Stimulated activated CD4-positive, alpha-beta T cell treated with anti-CD3 and anti-CD28 coated beads, Interleukin-2, amount 100 ng/mL, for 24 hours (primary cell): ENCODE measurements at places on chromosomes 12 and 14.

- no peak for DNase-seq
These were observed 11.5 kb upstream of the SFSWAP start for GRCh38 chr12:131699434-131699833.

GRCh38 chr12:116945886-116946550 lies 35.3 kb downstream of the FBXW8 start:
- no peak for DNase-seq

DNA sequence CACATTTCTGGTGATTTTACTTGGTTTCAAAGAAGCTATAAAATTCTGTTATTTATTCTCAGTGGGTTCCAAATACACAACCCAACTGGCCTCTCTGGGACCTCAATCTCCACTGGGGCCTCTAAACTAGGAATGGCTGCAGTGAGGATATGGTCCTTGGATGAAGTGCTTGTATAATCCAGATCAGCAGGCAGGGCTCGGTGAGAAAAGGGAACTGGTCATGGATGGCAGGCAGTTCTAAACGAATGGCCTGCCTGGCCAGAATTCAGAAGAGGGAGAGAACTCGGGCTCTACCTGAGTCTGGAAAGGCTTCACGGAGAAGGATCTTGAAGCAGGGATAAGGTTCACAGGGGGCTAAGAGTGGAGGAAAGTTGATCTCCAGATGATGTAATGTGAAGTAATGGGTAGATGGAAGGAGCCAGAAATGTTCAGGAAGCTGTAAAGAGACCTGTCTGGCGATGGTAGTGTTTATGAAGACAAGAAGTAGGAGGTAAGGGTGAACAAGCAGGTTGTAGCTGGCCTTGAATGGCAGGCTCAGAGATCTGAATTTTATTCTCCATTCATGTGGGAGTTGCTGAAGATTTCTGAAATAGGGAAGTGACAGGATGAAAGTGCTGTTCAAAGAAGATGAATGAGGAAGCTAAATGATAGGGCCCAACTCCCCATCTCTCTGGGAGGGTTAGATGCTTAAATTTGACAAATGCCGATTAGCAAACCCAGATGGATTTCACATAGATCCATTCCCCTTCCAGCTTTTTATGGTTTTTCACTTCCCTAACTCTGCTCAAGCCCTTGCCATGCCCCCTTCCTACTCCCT lies 31.5 kb upstream of the ANO6 start:
- no peak for DNase-seq

DNA sequence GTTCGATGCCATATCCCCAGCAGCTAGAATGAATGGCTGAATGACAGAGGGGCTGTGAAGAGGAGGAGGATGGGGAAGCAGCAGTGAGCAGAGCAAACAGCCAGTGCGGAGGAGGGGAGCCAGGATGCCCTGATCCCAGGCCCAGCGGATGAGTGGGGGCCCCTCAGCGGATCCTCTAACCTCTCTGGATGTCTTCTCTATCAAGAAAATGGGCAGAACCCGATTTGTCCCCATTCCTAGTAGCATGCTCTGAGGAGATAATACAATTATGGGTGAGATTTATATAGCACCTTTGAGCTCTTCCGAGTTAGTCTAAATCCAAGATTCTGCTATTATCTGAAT lies 30.0 kb upstream of the RPLP0 start:
- no peak for DNase-seq

DNA sequence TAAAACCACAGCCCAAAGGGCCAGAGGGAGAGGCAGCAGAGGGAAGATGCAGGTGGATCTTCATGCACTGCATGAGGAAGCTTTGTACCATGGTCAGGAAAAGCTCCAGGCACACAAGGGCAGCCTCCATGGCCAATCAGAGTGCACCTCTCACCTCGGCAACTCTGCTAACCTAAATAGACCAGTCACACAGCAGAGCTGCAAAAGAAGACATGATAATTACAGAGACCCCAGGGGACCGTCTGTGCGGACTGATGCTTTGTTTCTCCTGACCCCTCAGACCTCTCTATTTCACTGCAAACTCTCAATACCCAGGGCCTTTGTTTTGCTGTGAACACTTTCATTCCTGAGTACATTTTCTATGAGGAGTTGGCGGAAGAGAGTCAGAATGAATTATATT lies 10.7 kb upstream of the TCL1B start:
- DNase-seq: no peak

DNA sequence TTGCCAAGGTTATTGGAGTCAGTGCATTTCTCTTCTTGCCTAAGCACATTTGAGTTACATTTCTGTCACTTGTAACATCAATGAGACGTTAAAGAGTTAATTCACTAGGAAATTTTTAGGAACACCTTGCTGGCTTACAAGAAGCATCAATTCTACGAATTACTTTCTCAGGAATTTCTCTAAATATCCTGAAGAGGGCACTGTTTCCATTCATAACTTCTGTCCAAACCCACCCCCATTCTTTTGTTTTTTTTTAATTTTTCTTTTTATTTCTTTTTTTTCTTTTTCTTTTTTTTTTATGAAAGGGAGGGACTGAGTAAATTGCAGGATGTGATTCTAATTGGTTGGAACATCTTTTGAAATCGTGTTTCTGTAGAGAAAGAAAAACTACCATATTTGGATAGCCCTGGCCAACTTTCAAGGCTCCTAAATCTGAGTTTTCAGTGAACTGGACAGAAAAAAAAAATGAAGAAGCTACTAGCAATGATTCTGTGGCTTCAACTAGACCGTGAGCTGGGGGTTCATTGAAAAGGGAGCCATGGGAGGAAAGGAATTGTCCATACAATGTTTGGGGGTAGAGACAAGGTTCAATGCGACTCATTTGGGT lies 285.3 kb downstream of the DAD1 start:
- DNase-seq: no peak

- DNase-seq: no peak
These were observed 37.0 kb upstream of the OTX2 start for GRCh38 chr14:56846970-56847930.

DNA sequence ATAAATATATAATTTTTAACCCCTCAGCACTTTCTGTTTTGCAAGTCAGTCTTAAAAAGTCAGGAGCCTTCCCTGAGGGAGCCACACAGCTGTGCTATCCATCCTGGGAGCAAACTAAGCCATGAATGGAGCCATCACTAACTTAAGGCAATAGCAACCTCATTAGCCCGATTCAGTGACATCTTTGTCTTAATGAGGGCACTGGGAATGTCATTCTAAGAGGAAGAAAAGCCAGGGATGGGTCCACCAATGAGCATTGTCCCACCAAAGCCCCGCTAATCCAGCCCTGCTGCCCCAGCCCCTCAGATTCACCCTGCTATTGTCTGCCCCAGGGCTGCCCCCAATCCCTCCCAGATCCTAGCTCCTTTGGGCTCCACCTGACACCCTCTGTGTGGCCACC lies 19.5 kb downstream of the GSC start:
- no peak for DNase-seq

DNA sequence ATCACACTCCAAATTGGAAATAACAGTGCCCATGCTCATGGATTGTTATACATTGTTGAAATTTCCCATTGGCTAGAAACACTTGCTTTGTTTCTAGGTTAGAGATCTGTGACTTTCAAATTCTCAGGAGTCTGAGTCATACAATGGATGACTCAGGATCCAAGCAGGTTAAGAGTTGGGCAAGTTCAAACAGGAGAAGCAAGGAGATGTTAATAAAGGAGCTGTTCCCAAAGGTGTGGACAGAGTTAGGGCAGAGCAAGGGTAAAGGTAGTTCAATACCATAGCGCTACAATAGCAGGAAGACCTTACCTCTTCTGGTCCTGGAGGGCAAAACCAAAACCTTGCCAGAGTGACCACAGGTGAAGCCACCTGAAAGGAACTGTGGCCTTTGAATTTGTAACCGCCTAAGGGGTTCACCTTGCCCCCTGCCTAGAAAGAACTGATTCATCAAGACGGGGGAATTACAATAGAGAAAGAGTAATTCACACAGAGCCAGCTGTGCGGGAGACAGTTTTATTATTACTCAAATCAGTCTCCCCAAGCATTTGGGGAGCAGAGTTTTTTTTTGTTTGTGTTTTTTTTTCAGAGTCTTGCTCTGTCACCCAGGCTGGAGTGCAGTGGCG lies 4.2 kb upstream of the AMN1 start:
- peak; percentile 48 for DNase-seq

DNA sequence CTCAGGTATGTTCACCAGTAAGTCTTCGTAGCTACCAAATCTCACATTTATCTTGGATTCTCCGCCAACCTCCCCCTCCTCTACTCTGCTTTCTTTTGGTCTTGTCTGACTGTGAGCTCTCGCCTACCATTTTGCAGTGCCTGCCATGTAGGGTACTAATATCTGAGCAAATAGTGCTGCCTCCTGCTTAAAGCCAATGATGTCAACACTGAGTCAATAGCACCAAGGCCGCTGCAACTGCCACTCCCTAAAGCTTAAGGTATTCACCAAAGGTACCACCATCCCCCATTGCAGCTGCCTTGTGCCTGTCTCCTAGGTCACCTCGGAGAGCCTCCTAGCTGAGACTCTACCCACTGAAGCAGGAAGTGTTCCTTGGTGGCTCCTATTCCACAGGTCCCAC lies 114.8 kb upstream of the FUT8 start:
- no peak for DNase-seq

DNA sequence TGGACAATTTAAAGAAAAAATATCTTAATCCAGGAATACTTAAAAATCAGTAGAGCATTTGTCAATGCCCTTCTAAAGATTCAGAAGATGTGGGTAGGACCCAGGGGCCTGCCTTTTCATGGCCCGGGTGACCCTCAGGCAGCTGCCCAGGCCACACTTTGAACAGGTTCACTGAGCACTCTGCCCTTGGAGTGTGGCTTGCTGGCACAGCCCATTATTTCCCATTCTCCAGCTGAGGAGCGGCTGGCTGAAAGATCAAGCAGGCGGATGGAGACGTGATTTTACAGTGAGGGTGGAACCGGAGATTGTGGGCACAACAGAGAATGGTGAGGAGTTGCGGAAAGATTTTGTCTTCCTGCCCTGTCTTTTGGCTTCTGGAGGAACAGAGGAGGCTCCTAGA lies 7.1 kb upstream of the PRPH start:
- DNase-seq: no peak

DNA sequence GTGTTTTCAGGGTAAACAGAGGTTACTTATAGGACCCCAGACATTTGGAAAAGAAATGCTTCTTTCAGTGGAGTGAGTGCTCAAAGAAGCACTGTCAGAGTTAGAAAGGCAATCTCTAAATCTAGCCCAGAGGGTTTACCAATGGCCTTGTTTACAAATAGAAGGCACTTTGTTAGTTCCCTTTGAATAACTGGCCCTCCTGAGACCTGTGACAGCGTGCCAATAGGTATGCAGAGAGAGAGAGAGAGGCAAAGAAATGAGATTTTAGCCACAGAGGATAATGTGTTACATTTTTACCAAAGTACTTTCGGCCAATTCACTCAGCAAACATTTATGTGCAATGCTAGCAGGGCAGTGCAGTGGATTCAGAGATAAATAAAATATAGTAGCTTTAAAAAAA lies 41.9 kb downstream of the TPH2 start:
- no peak for DNase-seq

DNA sequence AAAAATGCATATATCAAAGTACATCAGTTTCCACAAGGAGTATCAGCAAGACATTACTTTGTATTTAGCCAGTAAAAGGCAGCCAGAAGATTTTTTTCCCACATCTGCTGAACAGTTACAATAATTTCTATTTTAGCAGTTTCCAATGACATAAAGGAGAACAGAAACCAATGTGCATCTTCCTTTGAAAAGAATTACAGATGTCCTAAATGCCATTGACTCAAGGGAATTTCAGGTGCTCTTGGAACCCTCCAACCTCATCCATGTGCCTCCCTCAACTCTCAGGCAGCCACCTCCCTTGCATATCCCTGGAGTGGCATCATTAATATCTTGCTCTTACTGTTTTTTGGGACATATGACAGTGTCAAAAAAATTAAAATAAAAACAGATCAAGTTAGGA lies 62.2 kb upstream of the ST8SIA1 start:
- no peak for DNase-seq

GRCh38 chr12:77324763-77325468 lies 259.5 kb upstream of the E2F7 start:
- DNase-seq: peak; percentile 53

DNA sequence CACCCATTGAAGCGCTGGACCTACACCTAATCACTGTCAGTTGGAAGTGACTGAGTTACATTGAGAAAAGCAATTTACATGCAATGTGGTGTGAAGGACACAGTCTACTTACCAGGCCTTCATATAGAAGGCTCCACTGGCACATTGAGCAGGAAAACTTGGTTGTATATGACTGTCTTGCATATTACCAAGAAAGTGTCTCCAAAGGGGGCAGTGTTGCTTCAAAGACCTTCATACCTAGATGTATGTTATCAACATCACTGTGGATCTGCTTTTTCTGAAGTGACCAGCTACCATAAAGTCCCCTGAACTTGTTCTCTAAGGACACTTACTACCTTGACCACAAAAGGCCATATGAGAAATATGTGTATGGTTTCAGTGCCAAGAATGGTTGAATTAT lies 64.1 kb downstream of the NELL2 start:
- no peak for DNase-seq

GRCh38 chr12:65327207-65328076 lies 49.0 kb downstream of the MSRB3 start:
- no peak for DNase-seq

DNA sequence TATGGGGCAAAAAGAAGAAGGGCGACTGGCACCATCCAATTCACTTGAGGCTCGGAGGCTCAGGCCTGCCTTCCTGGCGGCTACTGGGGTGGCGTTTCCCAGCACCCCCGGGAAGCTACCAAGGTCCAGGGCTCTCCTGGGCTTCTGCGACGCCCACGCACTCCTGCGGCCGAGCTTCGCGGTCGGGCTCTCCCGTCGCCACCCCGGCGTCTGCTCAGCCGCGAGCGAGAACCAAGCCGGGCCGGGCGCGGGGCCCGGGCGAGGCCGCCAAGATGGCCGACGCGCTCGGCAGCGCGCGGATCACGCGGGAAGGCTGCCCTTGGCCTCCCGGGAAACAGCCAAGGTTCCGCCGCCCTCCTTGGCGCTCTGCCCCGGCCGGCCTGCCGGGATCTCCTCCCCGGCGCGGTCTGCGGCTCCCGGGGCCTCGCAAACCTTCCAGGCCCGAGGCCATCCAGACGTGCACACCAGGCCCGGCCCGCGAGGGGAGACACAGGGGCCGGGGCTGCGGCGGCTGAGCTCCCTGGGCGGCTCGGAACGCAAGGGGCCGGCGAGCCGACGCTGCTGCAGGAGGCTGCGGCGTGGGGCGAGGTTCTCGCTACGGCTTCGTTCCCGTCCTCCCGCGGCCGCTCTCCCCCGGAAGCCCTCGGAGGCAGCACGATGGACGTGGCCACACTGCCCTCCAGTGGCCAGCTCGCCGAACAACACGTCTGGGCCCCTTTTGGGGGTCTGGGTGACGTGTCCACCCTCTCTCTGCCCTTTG lies 23.5 kb upstream of the ZFP36L1 start:
- DNase-seq: peak; percentile 92

- no peak for DNase-seq
These were observed 23.8 kb downstream of the SLC16A7 start for GRCh38 chr12:59619461-59620240.

DNA sequence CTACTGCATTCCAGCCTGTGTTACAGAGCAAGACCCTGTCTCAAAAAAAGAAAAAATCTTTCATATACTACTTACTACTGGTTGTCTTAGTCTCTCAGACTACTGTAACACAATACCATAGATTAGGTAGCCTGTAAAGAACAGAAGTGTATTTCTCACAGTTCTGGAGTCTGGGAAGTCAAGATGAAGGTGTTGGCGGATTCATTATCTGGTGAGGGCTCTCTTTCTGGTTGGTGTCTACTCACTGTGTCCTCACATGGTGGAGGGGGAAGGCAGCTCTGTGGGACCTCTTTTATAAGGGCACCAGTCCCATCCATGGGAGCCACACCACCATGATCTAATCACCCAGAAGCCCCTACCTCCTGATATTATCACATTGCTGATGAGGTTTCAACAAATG lies 14.4 kb downstream of the WDR20 start:
- no peak for DNase-seq

GRCh38 chr14:77004711-77005460 lies 23.6 kb downstream of the IRF2BPL start:
- no peak for DNase-seq
